ENCODE measurements at places on chromosomes 11 and 22.

- DNase-seq = no peak
- no peak overlapping the region for H3K4me3 ChIP-seq
- no peaks in the 10 kb centered on the region for H3K27me3 ChIP-seq
- peaks cover 17% of the 10 kb centered on the region for H3K36me3 ChIP-seq
- H3K4me1 ChIP-seq = no peaks in the 10 kb centered on the region
Measured at GRCh38 chr11:66359662-66360087, 11.9 kb downstream of the SLC29A2 start.

DNA sequence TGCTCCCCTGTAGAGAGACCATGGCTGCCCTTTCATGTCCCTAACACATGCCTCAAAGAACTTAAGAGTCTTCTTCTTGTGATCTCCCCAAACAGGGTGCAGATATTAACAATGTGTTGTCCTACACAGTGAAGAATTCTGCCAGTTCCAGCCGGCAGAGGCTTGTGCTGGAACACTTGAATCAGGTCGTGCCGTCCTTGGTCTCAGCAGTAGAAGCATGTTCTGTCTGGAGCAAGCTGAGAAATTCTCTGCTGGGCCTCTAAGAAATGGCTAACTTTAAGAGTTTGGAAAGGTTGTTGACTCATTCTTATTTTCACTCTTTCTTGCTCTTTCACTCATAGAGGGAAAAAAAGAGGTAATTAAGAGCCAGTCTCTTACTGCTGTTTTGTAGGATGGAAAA lies 71.1 kb upstream of the SLC25A18 start:
- H3K4me1 ChIP-seq = peaks cover 2% of the 10 kb centered on the region
- DNase-seq = no peak
- no peaks in the 10 kb centered on the region for H3K36me3 ChIP-seq
- no peak overlapping the region for H3K4me3 ChIP-seq

GRCh38 chr11:88475991-88476418 lies 138.5 kb upstream of the CTSC start:
- H3K4me3 ChIP-seq = no peak overlapping the region
- no peaks in the 10 kb centered on the region for H3K27me3 ChIP-seq
- H3K4me1 ChIP-seq = no peaks in the 10 kb centered on the region
- H3K27ac ChIP-seq = no peak overlapping the region

DNA sequence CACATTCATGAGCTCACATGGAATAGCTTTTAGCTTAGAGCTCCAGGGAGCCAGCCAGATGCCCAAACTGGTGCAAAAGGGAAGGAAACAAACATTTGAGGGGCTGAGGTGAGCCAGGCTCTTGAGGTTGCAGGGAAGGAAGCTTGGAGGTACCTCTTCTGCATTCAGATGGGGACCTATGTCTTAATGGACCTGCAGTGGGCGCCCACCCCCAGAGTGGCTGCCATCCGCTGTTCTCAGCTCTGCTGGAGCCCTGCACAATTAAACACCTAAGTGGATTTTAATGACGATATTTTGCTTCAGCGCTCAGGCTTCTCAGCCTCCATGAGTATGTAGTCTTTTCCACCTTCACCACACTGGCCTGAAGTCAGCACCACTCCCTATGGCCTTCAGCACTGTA lies 100.8 kb downstream of the LDLRAD3 start:
- H3K4me1 ChIP-seq = no peaks in the 10 kb centered on the region
- H3K27ac ChIP-seq = no peak overlapping the region
- H3K4me3 ChIP-seq = no peak overlapping the region
- DNase-seq = no peak

DNA sequence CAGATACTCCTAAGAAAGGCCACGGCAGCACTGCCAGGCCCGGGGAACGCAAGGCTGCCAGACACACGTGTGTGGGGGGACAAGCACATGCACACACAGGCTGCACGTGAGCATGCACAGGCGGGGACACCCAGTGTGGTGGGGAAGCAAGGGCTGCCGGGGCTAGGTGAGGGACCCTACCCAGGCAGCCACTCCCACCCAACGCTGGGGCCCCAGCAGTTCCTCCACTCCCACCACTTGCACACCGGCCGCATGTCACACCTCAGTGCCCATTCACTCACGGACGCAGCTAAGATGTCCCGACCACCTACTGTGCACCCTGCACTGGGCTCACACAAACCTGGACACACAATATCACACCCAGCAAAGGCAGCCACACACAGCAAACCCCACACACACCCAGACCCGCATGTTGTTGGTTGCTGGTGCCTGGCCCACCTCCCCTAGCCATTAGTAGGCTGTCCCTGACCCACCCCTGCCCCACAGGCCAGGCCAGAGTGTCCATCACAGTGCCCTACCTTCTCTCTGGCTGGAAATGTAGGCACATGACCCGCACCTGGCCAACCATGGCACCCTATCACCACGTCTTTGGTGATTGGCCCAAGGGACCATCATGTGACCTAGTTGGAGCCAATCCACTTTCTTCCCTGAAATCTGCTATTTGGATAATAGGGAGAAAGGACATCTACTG lies 8.8 kb downstream of the SSTR3 start:
- peak; percentile 9 for DNase-seq
- no peak overlapping the region for H3K27ac ChIP-seq
- no peaks in the 10 kb centered on the region for H3K27me3 ChIP-seq
- H3K4me1 ChIP-seq = peaks cover 37% of the 10 kb centered on the region
- H3K4me3 ChIP-seq = no peak overlapping the region

GRCh38 chr11:108221911-108222573 lies 396 bp downstream of the NPAT start:
- peaks cover 26% of the 10 kb centered on the region for H3K36me3 ChIP-seq
- no peak for DNase-seq

GRCh38 chr11:57481915-57482781 lies 21.8 kb downstream of the RTN4RL2 start:
- no peak overlapping the region for H3K27ac ChIP-seq
- H3K4me1 ChIP-seq = peaks cover 8% of the 10 kb centered on the region
- H3K4me3 ChIP-seq = no peak overlapping the region

GRCh38 chr11:128045094-128045725 lies 542.1 kb downstream of the ETS1 start:
- no peaks in the 10 kb centered on the region for H3K27me3 ChIP-seq
- no peak overlapping the region for H3K4me3 ChIP-seq
- no peak overlapping the region for H3K27ac ChIP-seq
- H3K36me3 ChIP-seq = peaks cover 6% of the 10 kb centered on the region

DNA sequence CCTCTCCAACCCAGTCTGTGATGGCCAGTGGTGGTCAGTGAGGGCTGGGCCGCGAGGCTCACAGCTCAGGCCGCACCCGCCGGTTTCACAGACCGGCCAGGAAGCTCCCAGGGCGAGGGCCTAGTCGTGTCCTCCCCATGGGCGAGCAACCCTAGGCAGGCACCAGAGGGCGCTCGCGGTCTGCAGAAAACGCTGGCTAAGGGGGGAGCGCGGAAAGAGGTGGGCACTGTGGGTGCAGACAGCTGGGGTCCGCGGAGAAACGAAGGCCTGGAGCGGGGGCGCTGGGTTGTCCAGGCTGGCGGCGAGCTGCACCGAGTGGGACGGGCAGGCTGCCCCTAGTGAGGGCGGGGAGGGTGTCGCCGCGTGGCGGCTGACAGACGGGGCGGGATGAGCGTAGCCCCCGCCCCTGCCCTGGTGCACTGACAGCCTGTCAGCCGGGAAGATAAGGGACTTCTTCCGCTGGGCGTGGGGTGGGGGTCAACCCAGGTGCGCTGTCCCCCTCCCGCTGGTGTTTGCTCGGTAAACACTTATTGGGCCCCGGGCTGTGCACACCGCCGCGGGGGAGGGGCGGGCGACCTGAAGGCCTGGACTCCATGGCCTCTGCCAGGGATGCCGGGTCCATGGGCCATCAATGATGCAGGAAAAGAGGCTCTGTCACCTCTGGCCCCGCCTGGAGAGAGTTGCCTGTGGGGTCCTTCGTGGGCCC lies 7.5 kb downstream of the GP1BB start:
- H3K36me3 ChIP-seq = no peaks in the 10 kb centered on the region
- no peaks in the 10 kb centered on the region for H3K27me3 ChIP-seq
- H3K27ac ChIP-seq = no peak overlapping the region
- peak overlapping the region; percentile 56 for H3K4me3 ChIP-seq
- H3K4me1 ChIP-seq = no peaks in the 10 kb centered on the region
- DNase-seq = peak; percentile 92

DNA sequence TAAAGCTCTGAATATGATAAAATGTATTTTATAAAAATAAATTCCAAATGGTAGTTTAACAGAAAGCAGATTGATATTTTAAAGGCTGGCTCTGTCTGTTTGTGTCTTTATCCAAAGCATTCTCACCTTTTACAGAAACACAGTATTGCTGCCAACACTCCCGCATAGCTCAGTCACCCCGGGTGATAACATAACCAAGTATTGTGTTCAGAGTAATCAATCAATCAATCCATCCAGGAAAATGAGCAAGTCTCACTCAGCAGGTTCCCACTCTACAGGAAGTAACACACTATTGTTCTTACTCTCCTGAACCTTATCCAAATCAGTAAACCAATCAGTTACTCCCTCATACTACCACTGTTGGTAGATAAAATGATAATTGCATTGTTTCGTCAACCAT lies 203.4 kb downstream of the LRRC4C start:
- no peak overlapping the region for H3K27ac ChIP-seq
- H3K36me3 ChIP-seq = no peaks in the 10 kb centered on the region
- H3K27me3 ChIP-seq = no peaks in the 10 kb centered on the region

GRCh38 chr11:117505285-117505970 lies 177.8 kb downstream of the CEP164 start:
- no peak for DNase-seq
- H3K4me3 ChIP-seq = no peak overlapping the region
- H3K4me1 ChIP-seq = no peaks in the 10 kb centered on the region

DNA sequence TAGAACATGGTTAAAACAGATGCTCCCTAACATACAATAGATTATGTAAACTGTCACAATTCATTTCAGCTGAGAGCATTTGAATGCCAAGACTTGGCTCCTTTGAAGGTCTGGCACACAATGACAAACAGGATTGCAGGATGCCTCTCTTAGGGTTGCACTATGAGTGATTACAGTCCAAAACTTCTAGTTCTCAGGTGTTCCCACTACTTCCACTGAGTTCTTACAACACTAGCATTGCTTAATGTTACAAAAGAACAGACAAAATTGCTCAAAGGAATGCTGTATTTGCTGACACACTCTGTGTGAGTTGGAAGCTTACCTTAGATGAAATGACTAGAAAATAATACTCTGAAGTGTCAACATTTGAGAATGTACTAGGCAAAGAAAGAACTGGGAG lies 2413.8 kb upstream of the RAG2 start:
- DNase-seq = no peak
- H3K4me3 ChIP-seq = no peak overlapping the region
- H3K36me3 ChIP-seq = no peaks in the 10 kb centered on the region

DNA sequence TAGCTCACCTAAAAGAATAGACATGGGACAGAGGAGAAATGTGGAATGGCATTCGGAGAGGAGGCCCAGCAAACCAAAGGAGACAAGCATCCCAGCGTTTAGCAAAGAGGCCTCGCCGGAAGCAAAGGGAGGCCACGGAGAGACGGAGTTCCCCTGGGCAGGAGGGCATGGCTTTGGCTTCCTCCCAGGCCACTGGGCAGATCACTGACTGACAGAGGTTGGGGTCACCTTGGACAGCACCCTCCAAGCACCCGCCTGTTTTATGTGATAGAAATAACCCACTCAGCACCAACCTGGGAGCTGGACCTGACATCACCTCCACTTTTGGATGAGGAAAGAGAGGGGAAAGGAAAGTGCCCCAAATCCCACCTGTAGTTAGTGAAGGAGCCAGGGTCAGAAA lies 434.1 kb downstream of the BRD1 start:
- H3K36me3 ChIP-seq = no peaks in the 10 kb centered on the region
- no peak overlapping the region for H3K27ac ChIP-seq
- H3K4me1 ChIP-seq = peaks cover 2% of the 10 kb centered on the region
- DNase-seq = no peak
- H3K27me3 ChIP-seq = peaks cover 20% of the 10 kb centered on the region
- H3K4me3 ChIP-seq = no peak overlapping the region

GRCh38 chr11:60339356-60339755 lies 12.3 kb downstream of the MS4A6E start:
- H3K4me3 ChIP-seq = no peak overlapping the region
- H3K36me3 ChIP-seq = no peaks in the 10 kb centered on the region
- peaks cover 2% of the 10 kb centered on the region for H3K4me1 ChIP-seq
- H3K27me3 ChIP-seq = peaks cover 27% of the 10 kb centered on the region
- no peak for DNase-seq

GRCh38 chr11:57460022-57460757 lies at the start of gene RTN4RL2:
RTN4RL2 (plus strand) TSS chr11:57460528; CDS start chr11:57460866, 338 bp downstream.
- peak within 1 kb of the TSS; percentile 71 for H3K4me3 ChIP-seq
- H3K27me3 ChIP-seq = peaks cover 25% of the 10 kb centered on the region
- peak; percentile 81 for DNase-seq

GRCh38 chr22:44312766-44313165 lies at the start of gene SHISAL1:
SHISAL1 (minus strand) TSS chr22:44312951; CDS start chr22:44300945, 12,006 bp downstream.
- no peaks in the 10 kb centered on the region for H3K36me3 ChIP-seq
- H3K4me1 ChIP-seq = peaks cover 6% of the 10 kb centered on the region
- H3K27me3 ChIP-seq = no peaks in the 10 kb centered on the region
- no peak for DNase-seq
- H3K27ac ChIP-seq = no peak within 1 kb of the TSS

- peak overlapping the region; percentile 33 for H3K27ac ChIP-seq
- H3K4me3 ChIP-seq = no peak overlapping the region
- peaks cover 17% of the 10 kb centered on the region for H3K27me3 ChIP-seq
Measured at GRCh38 chr11:34405079-34405858, 33.5 kb upstream of the CAT start.

GRCh38 chr11:126363706-126364248 lies 8.3 kb downstream of the ST3GAL4 start:
- no peak overlapping the region for H3K4me3 ChIP-seq
- no peaks in the 10 kb centered on the region for H3K27me3 ChIP-seq
- DNase-seq = no peak
- H3K4me1 ChIP-seq = no peaks in the 10 kb centered on the region
- no peak overlapping the region for H3K27ac ChIP-seq

- H3K4me3 ChIP-seq = no peak overlapping the region
- peaks cover 2% of the 10 kb centered on the region for H3K36me3 ChIP-seq
- H3K27ac ChIP-seq = no peak overlapping the region
- peaks cover 20% of the 10 kb centered on the region for H3K4me1 ChIP-seq
Measured at GRCh38 chr22:42281284-42281683, 10.8 kb upstream of the TCF20 start.

- H3K27ac ChIP-seq = peak overlapping the region; percentile 55
- no peaks in the 10 kb centered on the region for H3K27me3 ChIP-seq
- DNase-seq = peak; percentile 75
- H3K36me3 ChIP-seq = no peaks in the 10 kb centered on the region
- peaks cover 52% of the 10 kb centered on the region for H3K4me1 ChIP-seq
Measured at GRCh38 chr22:19610518-19611253, 86.5 kb upstream of the CLDN5 start.

DNA sequence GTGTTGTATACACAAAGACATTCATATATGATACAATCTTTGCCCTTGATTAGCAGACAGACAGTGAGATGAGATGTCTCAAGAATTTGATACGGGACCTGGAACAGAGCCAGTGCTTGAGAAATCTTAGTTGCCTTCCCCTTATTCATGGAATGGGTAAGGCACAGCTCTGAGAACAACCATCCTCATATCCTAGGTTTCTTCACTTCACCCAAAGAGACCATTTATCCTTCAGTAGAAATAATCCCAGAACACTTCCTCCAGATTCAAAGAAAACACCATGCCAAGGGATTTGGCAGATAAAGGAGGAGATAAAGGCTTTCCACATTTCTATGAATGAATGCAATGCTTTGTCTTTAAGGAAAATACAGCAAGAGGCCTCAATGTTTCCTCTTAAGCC lies 8.8 kb upstream of the IZUMO1R start:
- no peaks in the 10 kb centered on the region for H3K36me3 ChIP-seq
- no peak overlapping the region for H3K27ac ChIP-seq
- no peaks in the 10 kb centered on the region for H3K4me1 ChIP-seq
- DNase-seq = no peak

GRCh38 chr11:67354075-67355022 lies 1.0 kb upstream of the POLD4 start:
- H3K4me3 ChIP-seq = peak overlapping the region; percentile 95
- H3K27ac ChIP-seq = peak overlapping the region; percentile 95
- peak; percentile 58 for DNase-seq
- H3K27me3 ChIP-seq = no peaks in the 10 kb centered on the region

Measured in activated CD4-positive, alpha-beta T cell treated with anti-CD3 and anti-CD28 coated beads for 36 hours (primary cell).